Left ventricle myocardium superior (tissue), 1 donor: ENCODE measurements at places on chromosomes 16 and 17. TPM values are rescaled to one million over a fixed set of nuclear protein-coding genes. Genes with fewer than 3 reads are reported as not detected.

Gene NPIPA3
- total RNA-seq: 2.3 TPM

Gene NPIPA8
- total RNA-seq: not detected

Gene MILR1
- 3.4 TPM for total RNA-seq

Gene ENPP7
- total RNA-seq: not detected

Gene TSPOAP1
- 18.8 TPM for total RNA-seq

Gene DHX8
- 29.7 TPM for total RNA-seq

Gene SNX20
- 0.72 TPM for total RNA-seq

Gene SSTR5
- total RNA-seq: 25.8 TPM

Gene GRIN2A
- total RNA-seq: 3.6 TPM

Gene RCVRN
- 0.12 TPM for total RNA-seq

Gene ZNF750
- total RNA-seq: 0.15 TPM

Gene BIRC5
- 0.69 TPM for total RNA-seq

Gene DPEP3
- total RNA-seq: not detected

Gene PERCC1
- total RNA-seq: 0.27 TPM

Gene WSCD1
- total RNA-seq: 11.6 TPM

Gene CHMP6
- 19.5 TPM for total RNA-seq

Gene LRRC75A
- total RNA-seq: 0.47 TPM

Gene CACNG3
- total RNA-seq: not detected
